ENCODE measurements at places on chromosomes 11 and 22.

DNA sequence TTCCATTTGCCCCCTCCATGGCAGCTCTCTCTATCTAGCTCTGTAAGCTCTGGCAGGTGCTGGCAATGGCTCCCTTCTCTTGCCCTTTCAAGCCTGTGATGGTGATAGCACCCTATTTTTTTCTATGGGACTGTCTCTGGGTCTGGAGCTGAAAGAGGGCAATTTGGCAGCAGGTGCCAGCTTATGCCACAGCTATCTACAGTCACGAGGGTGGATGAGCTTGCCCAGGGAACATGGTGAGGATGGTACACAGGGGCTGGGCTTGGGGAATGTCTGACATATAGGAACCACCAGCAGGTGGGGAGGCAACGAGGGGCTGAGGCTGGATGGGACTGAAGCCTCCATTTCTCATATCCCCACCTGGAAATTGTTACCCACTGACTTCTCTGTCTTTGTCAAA lies 175.4 kb upstream of the SYT13 start:
- no peak for DNase-seq

DNA sequence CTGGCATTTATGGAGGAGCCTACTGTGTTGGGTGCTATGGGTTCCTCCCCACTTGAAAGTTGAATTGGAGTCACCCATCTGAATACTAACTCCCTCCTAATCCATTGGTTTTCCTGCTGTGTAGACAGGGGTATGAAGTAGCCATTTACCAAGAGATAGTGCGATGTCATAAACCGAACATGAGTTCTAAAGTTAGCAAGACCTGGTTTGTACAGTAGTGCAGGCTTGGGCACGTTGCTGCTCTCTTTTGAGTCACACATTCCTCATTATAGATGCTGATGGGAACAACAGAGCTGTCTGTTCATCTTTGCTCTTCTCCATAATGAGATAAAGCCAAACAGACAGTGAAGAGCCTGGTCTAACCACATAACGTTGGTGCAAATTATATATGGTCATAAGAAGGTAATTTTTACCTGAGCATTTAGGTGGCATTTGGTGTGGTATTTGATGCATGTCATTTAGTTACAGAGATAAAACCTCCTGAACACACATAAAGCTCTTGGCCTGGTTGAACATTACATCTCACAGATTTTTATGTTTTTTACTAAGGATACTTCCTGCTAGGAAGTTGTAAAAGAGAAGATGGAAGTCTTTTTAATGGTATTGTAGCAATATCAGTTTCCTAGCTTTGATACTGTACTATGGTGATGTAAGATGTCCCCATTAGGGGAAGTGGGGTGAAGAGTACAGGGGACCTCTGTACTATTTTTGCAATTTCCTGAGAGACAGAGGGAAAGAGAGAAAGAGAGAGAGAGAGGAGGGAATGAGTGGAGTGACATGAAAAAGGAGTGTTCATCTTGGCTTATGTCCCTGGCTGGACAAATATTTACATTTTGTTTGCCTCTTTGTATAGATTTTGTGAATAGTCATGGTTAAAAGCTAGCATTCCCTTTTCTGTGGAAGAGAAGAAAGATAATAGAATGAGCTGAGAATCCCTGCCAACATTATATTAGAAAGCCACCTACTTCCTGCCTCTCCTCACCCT lies 27.9 kb downstream of the GRAP2 start:
- no peak for DNase-seq

GRCh38 chr11:60991457-60991856 lies 20.0 kb downstream of the CD6 start:
- no peak for DNase-seq

DNA sequence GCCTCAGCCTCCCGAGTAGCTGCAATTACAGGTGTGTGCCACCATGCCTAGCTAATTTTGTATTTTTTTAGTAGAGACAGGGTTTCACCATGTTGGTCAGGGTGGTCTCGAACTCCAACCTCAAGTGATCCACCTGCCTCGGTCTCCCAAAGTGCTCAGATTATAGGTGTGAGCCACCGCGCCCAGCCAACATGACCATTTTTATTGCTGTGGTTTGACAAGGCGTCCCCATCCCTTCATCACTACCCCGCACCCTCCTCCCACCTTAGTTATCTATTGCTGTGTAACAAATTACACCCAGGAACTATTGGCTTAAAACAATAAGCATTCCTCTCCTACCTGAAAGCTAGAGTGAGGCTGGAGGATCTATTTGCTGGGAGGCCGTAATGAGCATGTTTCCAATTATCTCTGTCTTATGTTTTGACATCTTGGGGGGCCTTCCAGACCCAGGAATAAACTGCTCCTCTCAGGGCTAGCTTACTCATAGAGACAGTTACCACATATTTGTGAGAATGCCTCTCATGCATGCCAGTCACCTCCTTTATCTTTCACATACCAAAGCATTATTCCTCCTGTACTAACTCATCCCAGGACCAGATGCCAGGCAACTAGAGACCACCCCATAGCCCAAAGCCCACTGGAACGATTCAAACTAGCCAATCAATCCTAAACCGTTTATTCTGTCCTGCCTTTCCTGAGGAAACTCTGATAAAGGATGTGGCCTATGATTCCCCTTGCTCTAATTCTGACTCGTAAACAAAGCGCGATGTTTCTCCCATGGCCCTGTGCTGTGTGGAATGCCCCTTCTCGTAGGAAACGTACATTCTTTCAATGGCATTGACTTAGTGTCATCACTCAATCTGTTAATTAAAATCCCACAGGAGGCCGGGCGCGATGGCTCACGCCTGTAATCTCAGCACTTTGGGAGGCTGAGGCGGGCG lies 19.4 kb downstream of the SNU13 start:
- no peak for DNase-seq

DNA sequence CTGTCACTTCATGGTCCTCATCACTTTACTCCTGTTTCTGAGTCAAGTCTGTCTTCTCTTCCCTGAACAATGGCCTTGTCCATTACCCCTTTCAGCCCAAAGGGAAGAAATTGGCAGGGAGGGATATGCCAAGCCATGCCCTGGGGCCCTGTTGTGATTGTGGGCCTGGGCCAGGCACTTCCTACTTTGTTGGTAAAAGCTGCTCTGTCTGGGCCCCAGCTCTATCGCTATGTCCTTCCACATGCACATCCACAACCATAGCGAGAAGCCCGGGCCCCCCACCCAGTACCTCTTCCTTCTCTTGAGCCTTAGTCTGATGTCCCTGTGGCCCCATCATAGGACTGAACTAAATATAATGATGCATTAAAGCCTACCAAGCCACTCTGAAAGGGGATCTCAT lies 126.7 kb upstream of the RCN1 start:
- no peak for DNase-seq

DNA sequence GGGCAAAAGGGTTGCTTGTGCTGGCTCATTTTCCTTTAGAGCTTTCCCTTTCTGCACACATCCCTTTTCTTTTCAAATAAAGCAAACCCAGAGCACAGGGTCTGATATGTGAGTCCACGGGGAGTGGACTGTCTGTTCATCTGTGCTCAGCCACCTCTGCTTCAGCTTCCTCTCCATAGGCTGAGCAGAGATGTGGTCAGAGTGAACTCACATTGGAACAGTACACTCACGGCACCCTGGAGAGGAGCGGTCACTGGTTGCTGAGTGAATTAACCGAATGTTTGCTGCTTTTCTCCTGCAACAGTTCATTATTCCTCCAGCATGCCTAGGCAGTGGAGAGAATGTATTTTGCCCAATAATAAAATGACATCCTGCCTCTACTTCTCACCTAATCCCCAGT lies 36.3 kb upstream of the CABP7 start:
- DNase-seq = no peak

- peak; percentile 86 for DNase-seq
Measured at GRCh38 chr11:21511835-21512440, 680.9 kb upstream of the ANO5 start.

DNA sequence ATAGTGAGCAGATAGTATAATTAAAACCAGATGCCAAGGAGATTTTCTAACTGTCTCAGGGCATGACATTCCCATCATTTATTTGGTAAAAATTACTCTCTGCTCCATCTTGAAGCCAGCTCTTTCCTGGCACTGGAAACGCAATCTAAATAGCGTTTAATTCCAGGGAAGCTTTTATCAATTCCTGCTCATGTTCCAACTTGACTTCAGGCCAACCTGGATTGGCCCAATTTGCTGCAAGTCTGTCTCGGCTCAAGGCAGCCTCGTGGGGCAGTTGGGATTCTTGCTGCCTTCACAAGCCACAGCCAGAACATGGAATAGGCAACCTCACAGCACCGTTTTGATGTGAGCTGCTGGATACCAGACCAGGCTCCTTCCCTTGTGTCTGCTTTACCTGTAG lies 1255.9 kb downstream of the TBC1D22A start:
- DNase-seq = no peak

GRCh38 chr11:119258983-119259382 lies 52.8 kb downstream of the CBL start:
- DNase-seq = no peak

DNA sequence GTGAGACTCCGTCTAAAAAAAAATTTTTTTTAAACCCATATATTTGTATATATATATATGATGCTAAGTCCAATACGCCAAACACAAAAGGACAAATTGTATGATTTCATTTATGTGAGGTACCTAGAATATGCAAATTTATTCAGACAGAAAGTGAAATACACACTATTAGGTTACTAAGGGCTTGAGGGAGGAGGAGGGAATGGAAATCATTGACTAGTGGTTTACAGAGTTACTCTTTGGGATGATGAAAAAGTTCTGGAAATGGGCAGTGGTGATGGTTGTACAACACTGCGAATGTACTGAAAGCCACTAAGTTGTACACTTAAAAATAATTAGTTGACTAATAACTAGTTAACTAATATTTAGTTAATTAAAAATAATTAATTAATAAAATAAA lies 36.2 kb upstream of the FGF3 start:
- DNase-seq = no peak

- DNase-seq = peak; percentile 67
Measured at GRCh38 chr11:114233755-114234154, 62.4 kb upstream of the NNMT start.

DNA sequence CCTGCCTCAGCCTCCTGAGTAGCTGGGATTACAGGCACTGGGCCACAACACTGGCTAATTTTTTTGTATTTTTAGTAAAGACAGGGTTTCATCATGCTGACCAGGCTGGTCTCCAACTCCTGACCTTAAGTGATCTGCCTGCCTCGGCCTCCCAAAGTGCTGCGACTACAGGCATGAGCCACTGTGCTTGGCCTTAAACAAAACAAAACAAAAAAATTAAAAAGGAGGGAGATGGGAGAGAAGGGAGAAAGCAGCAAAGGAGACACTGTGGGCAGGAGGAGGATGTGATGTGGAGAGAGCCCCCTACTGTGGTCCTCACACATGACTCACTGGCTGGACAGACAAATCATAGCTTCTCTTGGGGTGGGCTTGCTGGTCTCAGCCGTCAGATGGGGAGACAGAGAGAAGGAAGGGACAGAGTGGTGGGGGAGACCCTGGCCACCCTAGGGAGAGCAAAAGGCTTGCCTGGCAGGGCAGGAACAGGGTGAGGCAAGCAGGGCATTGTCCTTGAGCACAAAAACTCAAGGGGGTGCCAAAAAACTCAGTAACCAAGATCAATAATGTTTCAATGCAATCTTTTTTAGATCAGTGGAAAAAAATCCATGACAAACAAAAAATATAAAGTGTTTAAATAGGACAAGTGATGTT lies 31.6 kb downstream of the TPST2 start:
- peak; percentile 5 for DNase-seq

GRCh38 chr11:27574342-27574741 lies 67.8 kb upstream of the LIN7C start:
- DNase-seq = no peak

DNA sequence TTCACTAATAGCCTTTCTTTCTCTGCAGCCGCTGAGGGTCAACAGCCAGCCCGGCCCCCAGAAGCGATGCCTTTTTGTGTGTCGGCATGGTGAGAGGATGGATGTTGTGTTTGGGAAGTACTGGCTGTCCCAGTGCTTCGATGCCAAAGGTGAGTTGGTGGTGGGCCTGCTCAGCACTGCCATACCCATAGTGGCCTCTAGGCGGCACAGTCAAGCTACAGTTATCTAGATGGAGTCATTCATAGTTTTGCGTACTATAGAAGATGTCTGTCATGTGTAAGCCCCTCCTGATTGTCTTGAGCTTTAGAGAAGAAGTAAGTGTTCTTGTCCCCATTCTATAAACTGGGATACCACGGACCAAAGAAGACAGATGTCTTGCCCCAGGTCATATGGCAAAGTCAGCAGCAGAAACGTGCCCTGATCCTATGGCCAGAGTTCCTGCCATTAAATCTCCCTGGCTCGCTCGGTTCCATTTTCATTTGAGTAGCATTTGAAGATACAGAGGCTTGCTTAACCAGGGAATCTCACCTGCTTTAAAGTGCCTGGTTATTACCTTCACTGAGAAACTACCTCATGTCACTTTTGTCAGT lies 42.1 kb upstream of the CRTAM start:
- no peak for DNase-seq

DNA sequence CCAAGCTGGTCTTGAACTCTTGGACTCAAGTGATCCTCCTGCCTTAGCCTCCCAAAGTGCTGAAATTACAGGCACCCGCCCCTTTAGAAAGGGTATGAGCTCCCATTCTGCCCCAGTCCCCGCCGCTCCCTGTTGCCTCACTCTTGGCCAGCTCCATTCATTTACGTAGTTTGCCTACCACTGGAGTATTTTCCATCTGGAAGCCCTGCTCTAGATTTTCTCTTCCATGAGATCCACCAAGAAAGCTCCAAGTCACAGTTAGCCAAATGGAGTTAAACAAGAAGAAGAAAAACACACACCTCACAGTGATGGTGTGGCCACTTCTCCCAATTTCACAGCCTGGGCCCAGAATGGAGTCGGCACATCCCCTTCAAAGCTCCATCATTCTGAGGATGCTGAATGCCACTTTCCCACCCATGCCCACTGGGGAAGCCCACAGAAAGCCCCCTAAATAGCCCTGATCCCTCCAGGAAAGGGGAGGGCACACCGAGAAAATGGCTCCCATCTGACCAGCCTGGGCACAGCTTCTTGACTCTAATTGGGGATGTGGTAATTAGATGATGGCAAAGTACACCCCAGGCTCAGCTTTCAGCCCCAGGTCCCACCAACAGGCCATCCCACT lies 381.2 kb downstream of the MN1 start:
- DNase-seq = no peak

DNA sequence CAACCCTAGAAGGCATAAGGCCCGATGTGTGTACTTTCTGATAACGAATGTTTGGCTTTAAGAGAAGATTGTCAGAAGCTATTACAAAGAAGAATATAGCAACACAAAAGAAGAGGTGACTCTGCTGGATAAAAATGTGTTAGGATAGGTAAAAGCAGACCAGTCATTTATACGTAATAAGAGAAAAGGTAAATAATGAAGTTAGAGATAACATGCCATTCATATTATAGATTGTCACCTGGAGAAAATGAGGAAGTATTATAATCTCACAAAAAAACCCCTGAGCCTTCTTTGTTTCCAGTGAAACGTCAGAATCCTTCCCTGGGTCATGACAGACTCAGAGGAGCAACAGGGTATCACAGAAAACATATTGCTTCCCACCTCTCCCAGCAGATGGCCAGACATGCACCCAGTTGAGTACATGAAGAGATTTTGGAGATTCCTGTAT lies 36.1 kb downstream of the PPFIA1 start:
- DNase-seq = peak; percentile 74
